ENCODE measurements at places on chromosomes 7 and 10. TPM values are rescaled to one million over a fixed set of nuclear protein-coding genes. Genes with fewer than 3 reads are reported as not detected.

DNA sequence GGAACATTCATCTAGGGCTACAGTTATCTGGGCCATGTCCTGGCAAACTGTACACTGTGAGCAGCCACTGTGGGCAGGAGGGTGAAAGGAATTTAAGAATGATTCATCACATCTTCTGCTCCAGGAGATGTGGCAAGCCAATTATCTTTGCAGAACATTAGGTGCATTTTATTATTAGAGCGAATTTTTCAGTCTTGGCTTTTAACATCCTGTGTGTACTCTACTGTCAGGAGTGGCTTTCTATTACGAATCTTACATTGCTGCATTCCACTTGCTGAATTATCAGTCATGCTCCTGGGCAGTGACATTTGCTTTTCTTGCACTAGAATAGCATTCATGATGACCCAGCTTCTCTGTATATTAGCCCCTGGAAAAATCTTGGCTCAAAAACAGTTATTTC lies 109.2 kb upstream of the TARP start:
- DNase-seq = no peak

DNA sequence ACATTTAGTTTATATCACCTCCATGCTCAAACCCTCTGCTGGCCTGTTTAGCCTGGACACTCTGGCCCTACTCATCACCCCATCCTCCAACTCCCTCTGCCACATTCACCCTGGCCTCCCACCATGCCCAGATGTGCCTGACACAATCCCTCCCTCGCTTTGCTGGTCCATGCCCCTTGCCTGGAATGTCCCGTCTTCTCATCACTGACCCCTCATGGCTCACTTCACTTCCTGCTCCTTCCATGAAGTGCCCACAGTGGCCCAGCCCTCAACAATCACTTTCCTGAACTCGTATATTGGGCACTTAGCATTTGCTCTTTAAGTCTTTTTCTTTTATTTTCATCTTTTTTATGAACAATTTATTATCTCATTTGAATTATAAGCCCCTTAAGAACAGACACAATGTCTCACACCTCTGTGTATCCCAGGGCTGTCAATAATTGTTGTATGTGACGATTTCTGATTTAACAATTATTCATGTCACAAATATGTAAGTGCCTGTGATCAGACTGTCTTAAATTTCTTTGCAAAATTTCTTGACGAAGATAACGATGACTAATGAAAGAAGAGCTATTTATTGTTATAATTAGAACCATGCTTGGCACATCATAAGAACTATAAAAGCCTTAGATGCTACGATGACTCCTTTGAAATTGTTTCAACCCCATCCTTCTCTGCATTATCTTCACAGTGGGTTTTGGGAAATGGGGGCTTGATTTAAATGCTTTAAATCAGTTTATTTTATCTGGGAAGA lies 209.9 kb upstream of the YAE1 start:
- no peak for DNase-seq

DNA sequence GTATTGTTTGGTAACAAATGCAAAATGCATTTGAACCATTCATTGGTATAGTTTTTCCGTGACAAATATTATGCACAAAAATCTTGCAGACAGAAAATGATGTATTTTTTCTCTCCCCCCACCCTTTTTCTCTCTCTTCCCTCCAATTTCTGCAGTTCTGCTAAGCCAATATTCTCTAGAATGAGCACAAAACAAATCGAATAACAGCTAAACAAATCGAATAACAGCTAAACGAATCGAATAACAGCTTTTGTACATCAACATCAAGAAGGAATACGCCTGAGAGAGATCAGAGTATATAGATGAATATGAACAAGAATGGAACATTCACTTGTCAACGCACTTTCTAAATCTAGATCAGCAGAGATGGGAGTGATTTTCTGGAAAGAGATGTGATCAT lies 108.0 kb upstream of the KMT2E start:
- no peak for DNase-seq

- no peak for DNase-seq
Observed at GRCh38 chr7:91289633-91290254, 25.5 kb downstream of the FZD1 start.

GRCh38 chr10:114084215-114084614 lies 40.5 kb downstream of the ADRB1 start:
- no peak for DNase-seq

The WAC gene
- 156 TPM for total RNA-seq

DNA sequence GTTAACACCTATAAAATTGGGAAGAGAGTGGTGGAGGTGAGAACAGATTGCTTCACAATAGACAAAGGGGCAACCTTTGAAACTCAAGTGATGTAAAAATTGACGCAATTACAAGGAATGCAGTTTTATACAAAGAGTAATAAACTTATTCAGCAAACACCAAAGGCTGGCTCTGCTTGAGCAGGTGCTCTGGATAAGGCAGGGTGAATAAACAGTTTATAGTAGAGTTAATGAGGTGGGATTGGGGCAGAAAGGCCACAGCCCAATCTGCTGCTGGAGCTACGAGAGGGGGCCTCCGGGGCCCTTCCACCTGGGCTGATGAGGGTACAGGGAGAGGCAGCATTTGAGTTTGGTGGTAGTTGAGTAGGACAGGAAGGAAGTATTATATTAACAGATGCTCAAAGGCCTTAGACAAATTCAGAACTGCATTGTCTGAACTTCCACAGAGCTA lies 6.0 kb downstream of the MUC12 start:
- DNase-seq = no peak

DNA sequence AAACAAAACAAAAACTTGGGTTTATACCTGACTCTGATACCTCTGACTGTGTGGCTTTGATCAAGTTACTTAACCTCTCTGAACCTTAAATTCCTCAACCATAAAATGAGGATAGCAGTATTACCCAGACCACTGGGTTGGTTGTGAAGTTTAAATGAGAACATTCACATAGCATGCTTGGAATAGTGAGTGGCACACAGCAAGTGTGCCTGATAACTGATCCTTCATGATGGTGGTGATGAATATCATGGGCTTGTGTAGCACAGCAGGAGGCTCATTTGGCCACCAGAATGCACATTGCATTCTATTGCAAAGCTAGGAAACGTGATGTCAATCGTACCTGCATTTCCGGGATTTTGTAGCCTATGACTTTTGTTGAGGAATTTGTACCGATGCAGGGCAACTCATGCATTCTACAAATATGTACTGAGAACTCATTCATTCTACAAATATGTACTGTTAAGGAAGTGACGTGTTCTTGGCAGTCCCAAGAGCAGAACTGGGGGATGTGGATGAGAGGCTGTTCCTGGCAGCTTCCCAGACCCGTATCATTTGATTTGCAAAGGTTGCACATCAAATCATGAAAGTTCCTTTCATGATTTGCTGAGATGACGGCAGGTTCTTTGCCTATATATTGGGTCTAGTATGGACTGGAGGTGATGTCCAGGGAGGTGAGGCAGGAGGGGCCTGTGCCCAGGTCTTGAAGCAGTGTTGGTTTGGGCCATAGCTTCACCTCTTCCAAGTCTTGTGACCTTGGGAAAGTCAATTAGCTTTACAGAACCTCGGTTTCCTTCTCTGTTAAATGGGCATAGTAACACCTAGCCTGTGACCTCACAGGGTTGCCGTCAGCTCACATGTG lies 94.6 kb upstream of the SMNDC1 start:
- peak; percentile 88 for DNase-seq

The CPEB3 gene
- total RNA-seq = 6.3 TPM

GRCh38 chr7:125084196-125084595 lies 154.6 kb upstream of the POT1 start:
- DNase-seq = peak; percentile 14

GRCh38 chr7:143395187-143396149 lies 13.2 kb downstream of the EPHA1 start:
- no peak for DNase-seq

The AKR1C1 gene
- total RNA-seq = 11.8 TPM

DNA sequence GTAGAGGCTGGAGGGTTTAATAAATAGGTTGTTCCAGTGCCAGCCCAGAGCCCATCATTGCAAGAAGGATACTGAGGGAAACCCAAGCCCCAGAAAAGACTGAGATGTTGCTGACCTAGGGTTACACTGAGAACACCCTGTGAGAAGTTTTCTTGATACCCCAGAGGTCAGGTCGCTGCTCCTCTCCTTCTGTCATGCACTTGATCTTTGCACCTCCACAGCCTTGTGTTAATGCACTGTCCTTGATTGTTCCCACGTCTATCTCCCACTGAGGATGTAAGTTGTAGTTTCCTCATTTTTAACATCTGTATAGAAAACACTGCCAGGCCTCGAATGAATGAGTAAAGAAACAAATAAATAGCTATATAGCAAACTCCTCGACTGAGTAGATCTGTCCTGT lies 195.3 kb upstream of the AHR start:
- DNase-seq = no peak

DNA sequence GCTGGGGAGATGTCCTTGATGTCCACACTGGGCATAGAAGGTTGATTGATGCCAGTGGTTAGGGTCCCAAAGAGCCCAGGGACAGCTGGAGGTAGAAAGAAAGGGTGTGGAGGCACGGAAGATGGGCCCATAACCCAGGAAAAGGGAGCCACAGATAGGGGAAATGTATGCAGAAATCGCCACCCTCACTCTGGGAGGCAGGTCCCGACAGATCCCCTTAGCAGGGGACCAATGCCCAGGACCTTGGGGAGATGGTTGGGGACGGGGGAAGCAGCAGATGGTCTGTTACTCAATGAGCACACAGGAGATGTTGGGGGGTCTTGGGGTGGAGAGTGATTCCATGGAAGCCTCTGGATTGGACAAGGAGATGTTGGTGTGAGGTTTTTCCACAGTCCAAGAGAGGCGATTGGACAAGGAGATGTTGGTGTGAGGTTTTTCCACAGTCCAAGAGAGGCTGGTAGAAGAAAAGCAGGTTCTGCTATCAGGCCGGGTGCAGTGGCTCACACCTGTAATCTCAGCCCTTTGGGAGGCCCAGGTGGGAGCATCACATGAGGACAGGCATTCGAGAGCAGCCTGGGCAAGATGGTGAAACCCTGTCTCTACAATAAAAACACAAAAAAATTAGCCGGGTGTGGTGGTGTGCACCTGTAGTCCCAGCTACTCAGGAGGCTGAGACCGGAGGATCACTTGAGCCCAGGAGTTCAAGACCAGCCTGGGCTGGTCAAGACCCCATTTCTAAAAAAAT lies 7.0 kb upstream of the PPP1R35 start:
- DNase-seq = no peak

DNA sequence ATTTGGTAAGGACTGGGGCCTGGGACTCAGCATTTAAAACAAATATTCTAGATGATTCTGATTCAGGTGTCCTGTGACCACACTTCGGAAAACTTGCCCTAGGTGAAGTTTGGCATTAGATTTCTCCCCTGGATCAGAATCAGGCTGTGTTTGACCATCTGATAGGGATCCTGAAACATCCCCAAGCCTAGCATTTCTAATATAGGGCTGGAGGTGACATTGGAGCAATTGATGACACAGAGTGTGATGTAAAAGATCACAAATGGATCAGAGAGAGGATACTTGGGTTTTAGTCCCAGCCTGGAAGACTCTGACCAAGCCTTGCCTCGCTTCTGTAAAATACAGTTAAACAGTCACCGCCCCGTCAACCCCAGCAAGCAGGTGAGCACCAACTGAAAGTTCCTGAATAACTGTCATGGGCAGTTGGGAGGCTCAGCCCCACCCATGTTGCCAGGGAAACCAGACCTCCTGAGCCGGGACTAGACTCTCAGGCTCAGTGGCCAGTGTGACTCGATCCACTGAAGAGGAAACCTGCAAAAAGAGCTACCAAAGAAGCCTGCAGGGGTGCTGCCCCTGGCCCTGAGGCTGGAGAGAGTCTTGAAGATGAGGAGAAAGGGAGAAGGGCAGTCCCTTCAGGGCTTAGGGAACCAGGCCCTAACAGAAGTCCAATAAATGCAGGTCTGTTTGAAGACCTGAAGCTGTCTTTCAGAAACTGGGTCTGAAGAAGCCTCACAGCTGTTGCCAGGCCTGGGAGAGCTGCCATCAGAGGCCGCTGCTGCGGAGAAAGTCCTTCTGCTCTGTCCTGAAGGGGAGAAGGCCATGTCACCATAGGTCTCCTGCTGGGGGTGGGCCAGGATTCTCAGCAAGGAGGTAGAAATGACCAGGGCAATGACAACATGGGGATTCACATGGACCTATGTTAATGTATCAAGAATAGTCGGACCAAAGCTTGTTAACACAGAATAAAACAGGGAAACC lies 126.1 kb upstream of the KCNMA1 start:
- peak; percentile 30 for DNase-seq

DNA sequence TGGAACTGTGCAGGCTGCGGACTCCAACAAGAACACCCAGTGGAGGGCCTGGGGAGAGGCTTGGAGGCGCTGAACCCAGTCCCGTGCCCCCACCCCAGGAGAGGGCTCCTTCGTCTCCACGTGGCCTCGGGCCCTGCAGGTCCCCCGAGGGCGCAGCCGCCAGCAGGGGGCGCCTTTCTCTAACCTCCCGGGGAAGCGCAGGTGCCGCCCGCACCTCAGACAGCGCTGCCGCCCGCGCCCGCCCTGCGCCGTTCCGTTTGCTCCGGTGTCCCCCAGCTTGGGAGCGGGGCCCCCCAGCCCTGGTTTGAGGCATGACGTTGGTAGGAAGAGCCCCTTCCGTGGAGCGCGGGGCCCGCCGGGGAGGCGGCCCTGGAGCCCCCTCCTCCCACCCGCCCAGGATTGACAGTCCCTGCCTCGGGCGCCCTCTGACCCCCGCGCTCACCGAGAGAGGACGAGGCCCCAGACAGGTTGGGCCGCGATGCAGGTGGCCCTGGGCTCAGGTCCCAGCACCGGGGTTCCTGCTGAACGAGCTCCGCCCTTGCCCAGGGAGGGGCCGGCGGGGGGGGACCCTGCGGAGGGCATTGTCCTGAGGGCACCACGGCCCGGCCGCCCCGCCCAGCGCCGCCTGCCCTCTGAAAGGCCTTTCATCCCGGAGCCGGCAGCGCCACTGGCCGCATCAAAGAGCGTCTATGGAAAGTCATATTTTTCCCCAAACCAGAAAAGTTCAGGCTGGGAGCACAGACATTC lies 42.8 kb downstream of the FOXL3 start:
- DNase-seq = peak; percentile 57

DNA sequence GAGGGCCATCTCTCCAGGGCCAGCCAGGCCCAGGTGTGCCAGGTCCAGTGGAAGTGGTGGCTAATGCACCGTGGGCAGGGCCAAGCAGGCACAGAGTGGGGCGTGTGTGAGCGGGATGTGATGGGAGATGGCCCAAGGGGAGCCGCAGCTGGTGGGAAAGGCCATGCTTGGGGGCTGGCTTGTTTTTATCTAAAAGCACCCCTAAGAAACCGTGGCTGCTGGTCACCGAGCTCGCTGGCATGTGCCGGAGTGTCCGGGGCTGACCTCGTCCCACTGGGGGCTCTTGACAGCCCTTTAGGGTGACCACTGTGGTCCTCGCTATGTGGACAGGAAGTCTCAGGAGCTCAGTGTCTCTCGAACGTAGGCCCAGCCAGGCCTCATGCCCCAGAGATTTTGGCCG lies 582.4 kb upstream of the FOXK1 start:
- DNase-seq = no peak

All from umbilical cord (tissue), 2 donors.